ENCODE measurements at places on chromosomes 6 and 20.

GRCh38 chr6:164898412-164898811 is 411.0 kb downstream of the C6orf118 start:
- DNase-seq: no peak

DNA sequence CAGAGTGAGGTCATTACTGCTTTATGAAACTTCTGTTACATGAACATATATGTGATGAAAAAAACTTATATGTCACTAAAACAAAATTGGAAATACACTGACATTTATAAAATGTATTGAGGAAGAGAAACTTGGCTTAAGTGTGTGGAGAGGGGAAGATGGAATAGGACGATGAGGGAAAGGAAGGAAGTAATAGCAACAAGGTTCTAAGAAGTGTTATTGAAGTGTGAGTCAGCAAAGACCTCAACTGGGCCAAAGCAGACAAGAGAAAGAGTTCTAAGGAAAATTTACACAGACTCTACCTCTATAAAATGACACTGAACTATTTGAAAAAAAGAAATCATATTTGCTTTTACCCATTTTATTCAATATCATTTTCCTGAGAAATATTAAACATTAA is 38.3 kb downstream of the SNX3 start:
- no peak for DNase-seq

DNA sequence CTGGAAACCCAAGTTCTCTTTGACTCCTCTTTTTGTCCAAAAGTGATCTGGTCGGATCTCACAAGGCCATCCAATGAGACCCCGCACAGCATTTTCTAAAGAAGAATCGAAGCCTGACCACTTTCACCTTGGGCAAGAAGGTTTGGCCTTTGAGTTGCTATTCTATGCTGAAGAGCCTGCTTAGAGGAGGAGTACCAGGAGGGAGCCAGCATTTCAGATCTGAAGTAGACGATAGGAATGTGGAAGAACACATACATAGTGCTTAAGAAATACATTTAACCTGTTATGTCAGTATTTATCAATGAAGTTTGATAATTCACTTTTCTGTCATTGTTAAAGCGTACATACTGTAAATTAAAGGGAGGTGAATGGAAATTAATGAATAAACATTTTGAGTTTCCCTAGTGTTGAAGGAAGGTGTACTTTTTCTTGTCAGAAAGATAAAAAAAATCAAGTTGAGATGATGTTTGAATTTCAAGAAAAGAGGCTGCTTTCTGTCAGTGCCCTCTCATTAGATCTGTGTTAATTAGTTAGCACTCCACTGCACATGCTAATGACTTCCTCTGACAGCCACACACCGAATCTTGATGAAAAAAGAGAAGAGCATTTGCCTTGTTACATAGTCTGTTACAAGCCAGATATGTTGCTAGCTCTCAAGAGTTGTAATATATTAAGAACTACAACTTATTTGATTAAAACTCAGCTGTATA is 10.9 kb upstream of the TDRD6 start:
- DNase-seq: no peak

GRCh38 chr6:83042467-83043053 is 23.1 kb downstream of the UBE3D start:
- no peak for DNase-seq

DNA sequence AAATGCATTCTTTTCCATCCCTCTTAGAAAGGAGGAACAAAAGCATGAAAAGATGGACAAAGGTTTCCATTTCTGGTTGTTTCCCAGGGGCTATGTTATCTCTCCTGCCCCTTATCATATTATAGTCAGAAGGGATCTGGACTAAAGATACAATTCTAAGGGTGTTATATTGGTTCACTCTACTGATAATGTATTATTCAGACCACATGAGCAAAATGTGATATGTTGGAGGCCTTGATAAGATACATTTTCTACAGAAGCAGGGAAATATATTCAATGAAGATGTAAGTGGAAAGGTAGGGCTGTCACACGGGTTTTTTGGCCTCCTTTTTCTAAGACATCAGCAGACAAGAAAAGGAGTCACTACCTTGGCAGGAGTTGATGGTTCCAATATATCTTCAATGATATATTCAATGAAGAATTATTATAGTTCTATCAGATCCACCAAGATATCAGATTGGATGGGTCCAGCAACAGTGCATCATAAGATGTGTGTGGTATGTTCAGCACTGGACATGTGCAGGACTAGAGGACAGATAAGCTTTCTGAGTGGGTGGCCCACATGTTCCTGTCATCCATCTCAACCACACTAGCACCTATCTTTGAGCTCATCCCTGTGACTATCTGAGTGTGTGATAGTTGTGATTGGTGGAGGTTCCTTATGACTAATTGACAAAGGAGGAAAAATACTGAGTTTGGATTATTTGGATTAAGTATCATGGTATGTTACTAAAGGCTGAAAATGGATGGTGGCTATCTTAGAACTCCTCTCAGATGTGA is 5.7 kb upstream of the ZKSCAN3 start:
- DNase-seq: no peak

- DNase-seq: no peak
Observed at GRCh38 chr6:149563928-149564325, 2.2 kb upstream of the GINM1 start.

DNA sequence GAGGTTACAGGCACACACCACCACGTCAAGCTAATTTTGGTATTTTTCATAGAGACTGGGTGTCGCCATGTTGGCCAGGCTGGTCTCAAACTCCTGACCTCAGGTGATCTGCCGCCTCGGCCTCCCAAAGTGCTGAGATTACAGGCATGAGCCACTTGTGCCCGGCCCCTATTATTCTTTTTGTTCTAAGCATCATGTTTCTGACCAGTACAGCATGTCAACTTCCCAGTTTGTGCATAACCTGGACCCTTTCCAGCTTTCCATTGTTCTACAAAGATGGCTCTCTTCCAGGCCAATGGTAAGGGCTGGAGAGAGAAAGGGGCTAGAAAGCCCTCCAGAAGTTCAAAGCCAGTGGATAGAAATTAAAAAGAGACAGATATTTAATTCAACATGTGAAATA is 91.3 kb upstream of the TNFAIP3 start:
- DNase-seq: no peak

DNA sequence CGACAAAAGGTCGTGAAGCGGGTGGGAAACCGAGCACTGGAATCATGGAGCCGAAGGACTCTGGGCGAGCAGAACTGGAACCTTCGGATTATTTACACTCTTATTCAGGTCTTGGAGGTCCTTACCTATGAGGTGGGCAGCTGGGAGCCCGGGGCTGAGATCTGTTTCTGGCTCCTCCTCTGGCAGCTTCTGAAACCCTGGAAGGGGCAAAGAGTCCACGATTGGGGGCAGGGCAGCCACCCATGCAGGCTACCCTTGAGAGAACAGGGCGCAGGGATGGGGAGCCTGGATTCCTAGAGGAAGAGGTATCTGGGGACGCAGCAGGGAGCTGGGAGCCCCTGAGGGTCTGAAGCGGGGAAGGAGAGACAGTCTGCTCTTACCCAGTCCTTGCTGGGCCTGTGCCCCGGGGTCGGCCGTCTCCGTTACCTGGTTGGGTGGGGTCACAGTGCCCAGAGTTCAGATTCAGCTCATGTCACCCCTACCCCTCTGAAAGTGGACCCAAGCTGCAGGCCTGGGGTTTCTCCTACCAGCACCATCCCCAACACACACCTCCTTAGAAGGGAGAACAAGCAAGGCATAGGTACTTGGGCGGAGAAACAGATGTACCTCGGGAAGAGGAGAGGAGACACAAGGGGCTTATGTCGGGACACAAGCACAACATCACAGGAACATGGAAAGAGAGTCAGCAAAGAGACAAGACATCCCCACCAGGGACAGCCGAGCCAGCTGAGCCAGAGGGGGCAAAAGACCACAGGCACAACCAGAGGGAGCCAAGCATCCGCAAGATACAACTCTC is 592 bp downstream of the LTB start:
- DNase-seq: no peak

DNA sequence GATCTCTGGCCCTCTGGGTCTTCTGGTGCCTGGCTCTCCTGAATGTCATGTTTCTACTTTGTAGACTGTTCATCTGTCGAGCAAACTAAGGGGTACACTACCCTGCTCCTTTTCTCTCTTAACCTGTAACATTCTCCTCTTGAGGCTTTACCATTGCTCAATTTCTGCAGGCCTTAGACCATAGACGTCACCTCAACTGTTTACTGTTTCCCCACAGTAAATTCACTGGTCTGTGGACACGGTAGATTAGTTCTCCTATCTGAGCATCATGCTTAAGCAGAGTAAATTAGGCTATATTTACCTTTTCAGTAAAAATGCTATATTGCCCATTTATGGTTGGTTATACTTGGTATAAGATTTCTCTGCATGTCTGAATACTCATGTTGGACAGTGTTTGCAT is 40.5 kb downstream of the MCM8 start:
- DNase-seq: no peak

GRCh38 chr6:134748484-134748883 is 201.4 kb downstream of the ALDH8A1 start:
- DNase-seq: no peak

DNA sequence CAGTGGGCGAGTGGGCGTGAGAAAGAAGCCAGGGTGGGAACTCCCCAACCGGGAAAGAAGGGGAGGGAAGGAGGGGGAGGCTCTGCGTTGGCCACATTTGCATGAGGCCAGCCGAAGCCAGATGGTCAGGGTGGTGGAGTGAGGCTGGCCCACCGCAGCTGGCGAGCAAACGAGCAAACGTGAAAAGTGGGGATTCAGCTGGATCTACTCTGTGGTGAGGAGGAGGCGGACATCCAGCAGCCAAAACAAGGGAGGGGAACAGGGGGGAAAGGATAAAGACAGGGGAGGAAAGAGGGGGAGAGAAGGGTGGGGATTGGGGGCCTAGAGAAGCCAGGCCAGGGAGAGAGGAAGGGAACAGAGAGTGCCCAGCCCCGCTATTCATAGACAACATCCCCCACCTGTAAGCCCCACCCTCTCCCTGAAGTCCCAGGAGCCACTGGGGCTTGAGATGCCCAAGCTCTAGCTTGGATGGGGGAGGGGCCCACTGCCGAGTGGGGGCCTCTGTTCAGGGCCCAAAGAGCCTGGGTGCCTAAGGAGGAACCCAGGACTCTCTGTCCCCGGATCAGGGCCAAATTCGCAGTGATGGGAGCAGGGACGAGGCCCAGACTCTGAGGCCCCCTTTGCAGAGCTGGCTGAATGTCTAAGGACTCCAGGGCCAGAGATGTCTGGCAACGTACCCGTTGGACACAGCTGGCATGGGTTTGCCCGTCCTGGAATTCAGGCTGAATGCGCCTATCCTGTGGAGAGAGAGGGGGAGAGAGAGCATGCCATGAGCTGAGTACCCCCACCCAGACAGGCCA is 45.1 kb downstream of the CPNE5 start:
- DNase-seq: no peak

- DNase-seq: no peak
Observed at GRCh38 chr20:57655809-57656155, 35.6 kb upstream of the ZBP1 start.

DNA sequence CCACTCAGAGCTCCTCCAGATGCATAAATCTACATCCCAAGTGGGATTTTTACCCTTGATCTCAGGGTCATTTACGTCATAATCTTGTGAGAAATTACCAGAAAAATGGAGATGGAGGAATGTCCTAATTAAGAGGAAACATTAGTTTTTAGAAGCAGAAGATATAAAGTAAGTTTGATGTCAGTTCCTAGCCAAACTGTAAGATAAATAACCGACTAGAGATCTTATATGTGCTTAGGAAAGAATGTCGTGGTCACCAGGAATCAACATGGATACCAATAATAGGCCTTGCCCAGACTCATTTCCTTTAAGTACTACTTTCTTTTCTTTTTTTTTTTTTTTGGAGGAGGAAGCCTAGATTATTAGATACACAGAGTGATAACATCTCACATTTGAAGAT is 186.9 kb downstream of the UTRN start:
- no peak for DNase-seq

DNA sequence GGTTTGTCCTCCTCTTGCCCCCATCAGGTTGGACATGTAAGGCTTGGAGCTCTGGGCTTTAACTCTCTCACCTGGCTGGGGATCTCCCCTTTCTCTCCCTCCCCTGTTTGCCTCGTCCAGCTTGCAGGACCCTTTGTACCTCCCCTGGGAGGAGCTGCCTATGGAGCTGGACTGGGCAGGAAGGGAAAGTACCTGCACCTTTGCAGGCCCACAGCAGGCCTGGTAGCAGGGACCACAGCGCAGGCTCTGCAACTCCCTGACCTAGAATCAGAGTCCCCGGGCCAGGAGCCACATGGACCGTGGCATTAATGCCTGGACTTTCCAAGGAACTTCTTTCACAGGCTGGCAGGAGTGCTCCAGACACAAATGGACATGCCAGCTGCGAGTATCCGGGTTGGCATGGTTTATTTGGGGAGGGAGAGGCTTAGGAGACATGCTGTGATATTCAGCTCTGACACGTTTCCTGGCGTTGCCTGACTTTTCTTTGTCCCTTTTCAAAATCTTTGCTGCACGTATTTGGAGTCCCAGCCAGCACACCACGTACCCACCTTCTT is 268.5 kb upstream of the EXOC2 start:
- DNase-seq: no peak

DNA sequence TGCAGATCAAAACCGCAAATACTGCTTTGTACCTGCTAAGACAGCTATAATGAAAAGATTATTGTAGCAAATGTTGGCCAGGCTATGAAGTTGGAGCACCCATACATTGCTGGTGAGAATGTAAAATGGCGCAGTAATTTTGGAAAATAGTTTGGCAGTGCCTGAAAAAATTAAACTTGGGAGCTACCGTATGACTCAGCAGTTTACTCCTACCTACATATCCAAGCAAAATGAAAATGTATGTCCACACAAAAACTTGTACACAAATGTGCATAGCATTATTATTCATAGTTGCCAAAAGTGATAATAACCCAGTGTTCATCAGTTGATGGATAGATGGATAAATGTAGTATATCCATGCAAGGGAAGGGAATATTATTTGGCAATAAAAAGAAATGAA is 13.3 kb downstream of the DSTN start:
- DNase-seq: no peak

DNA sequence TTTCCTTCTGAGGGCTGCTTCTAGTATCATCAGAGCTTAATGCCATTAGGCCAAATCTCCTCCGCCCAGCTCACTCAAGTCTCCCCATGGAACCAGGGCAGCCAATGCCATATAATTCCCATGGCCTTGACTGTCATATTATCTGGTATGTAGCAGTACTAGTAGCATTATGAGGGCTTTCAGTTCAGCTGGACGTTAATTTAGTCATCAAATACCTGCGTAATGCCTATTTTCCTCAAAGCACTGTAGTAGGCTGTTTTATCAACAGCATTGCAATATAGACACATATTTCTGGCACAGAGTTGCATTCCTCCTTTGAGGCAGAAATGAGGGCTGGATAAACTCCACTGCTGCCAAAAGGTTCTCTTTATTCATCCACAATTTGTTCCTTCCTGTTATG is 1.7 kb downstream of the KCTD20 start:
- DNase-seq: peak; percentile 63

- no peak for DNase-seq
Observed at GRCh38 chr6:108565893-108566292, 5.2 kb downstream of the FOXO3 start.

- DNase-seq: no peak
Observed at GRCh38 chr6:89924231-89924630, 30.0 kb downstream of the GJA10 start.

- DNase-seq: no peak
Observed at GRCh38 chr6:64255000-64255399, 619.4 kb downstream of the PHF3 start.
